Germinal center (tissue), 1 donor: ENCODE measurements at places on chromosomes 12 and 14.
A peak's percentile ranks its signal among the peaks of the same experiment; 100 is the strongest.

GRCh38 chr12:68536885-68537485, 73.7 kb upstream of the RAP1B start:
- DNase-seq: no peak

DNA sequence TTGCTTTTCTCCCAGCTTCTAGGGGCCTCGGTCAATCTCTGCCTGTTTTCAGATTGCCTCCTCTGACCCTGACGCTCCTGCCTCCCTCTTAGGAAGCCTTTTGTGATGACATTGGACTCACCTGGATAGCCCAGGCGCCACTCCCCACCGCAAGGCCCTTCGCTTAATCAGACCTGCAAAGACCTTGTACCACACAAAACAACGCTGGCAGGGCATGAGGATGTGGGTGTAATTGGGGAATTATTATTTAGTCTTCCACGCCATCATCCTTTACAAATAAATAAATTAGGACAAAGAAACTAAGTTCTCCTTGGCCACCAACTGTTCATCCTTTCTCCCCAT, 7.7 kb upstream of the VPS37B start:
- no peak for DNase-seq

GRCh38 chr12:62438098-62438692, 28.4 kb upstream of the MON2 start:
- peak; percentile 39 for DNase-seq

- DNase-seq: peak; percentile 41
Measured at GRCh38 chr14:72443991-72444441, 449.9 kb downstream of the DPF3 start.

DNA sequence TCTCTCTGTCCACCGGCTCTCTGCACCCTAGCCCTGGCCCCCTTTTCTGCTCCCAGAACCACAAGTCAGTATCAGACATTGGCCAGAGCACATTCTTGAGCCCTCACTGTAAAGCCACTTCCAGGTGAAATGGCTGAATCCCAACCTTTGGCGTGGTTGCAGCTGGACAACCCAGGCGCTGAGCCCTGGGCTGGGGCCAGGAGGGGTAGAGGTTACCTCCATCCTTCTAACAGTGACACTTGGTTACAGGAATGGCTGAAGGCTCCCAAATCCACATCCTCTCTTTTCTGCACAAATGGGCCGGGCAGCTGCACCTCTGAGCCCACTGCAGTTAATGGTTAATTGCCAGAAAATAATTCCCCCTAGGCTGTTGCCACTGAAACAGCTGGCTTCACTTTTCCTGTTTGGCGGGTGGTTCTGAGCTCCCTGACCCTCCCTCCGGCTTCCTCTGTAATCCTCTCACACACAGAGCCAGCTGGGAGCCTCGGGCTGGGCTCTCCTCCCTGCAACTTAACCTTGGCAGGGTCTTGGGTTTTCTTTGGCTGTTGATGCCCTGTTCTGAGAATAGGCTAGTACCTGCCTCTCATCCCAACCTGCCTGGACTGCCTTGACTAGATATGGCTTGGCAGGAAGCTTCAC, 44.1 kb downstream of the TSPAN11 start:
- DNase-seq: no peak

- DNase-seq: no peak
Measured at GRCh38 chr14:39680777-39681176, 248.5 kb upstream of the FBXO33 start.

DNA sequence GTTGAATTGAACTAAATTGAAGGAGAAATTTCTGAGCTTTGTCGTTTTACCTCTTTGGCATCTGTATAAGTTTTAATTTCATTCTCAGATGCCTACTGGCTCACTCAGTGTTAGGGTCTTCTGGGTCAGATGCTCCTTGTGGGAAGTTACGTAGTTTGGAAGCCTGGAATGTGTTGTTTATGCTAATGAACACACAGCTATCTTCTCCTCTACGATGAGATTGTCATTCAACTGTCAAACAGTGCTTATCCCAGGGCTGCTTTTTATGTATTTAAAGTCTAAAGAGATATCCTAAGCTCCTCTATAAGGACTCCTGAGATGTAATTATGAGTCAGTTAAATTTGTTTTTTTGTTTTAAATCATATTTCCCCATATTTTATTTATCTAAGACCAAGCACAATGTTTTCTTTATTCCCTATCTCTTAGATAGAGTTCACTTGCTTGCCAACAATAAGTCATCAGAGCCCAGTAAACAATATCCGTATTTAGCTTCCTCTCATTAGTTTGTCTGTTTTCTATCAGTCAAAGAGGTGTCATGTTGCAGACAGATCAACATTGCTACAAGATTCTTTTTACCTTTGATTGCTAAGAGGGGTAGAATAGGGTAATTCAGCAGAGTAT, 368.0 kb upstream of the PDE3A start:
- DNase-seq: no peak

DNA sequence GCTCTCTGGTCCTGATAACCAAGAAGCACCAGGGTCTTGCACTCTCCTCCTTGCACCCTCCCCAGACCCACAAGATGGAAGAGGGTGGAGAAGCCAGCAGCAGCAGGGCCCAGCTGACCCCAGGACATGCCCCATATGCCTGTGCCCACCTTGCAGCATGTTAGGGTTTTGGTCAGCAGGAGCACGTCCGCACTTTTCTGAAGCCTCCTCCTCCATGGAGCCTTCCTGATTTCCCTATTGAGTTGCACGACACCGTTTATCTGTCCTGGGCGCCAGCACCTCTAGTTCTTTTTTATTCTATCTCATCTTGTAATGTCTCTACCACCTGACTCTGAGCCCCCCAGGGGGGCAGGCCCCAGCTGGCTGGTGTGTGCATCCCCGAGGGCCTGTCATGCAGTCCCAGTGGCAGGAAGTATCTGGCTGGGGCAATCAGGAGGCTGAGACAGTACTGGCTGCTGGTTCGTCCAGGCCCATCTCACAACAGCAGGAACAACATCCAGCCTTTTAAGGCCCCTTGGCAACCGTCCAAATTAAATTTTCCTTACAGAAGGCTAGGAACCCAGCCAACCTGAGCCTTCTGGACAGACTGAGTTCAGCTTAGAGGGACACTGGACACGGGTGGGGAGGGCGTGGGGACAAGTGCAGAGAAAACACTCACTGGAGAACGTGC, 39.6 kb downstream of the CCDC85C start:
- DNase-seq: no peak

DNA sequence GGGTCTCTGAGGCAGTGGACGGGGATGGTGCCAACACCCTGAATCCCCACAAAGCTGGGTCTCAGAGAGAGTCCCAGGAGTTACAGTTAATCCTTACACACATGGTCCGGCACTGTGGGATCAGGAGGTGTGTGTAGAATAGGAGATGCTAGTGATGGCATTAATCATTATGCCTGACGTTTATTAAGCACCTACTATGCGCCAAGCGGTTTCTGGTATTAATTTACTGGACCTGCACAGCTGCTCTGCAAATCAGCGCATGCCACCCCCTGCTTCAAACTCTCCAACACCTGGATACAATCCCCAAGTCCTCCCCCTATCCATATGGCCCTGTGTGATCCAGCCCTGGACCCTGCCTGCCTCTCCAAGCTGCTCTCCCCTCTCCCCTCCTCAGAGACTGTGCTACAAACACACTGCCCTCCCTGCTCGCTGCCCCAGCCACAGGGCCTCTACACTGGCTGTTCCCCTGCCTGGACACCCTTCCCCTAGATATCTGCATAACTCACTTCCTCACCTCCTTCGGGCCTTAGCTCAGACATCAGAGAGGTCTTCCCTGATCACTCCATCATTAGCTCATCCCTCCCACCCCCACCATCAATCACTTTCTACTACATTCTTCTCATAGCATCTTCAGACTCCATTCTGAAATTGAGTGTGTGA, 86.0 kb downstream of the RFLNA start:
- DNase-seq: no peak

- DNase-seq: no peak
Measured at GRCh38 chr14:31544816-31545215, 16.4 kb upstream of the NUBPL start.

- no peak for DNase-seq
Measured at GRCh38 chr14:39469094-39469710, 37.0 kb upstream of the FBXO33 start.

GRCh38 chr12:88501972-88502938, 78.0 kb downstream of the KITLG start:
- DNase-seq: no peak

DNA sequence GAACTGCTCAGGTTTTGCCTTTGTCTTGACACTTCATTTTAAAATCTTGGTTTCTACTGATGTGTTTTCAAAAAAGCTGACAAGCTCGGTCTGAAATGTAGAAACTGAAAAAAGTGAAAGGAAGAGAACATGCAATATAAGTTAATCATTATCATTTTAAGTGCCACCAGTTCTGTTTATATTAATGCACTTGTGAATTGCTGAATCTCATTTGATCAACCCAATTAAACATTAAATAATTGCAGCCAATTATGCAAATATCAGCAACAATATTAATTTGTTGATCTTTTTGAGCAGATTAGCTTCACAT, 133.8 kb downstream of the BCAT1 start:
- no peak for DNase-seq
